ENCODE measurements at places on chromosomes 1 and 21.

GRCh38 chr21:32270748-32271147, 8.1 kb downstream of the MIS18A start:
- DNase-seq: no peak

- no peak for DNase-seq
These were observed 16.1 kb downstream of the EIF2B3 start for GRCh38 chr1:44970317-44970716.

GRCh38 chr21:36551321-36551720, 71.4 kb upstream of the CLDN14 start:
- no peak for DNase-seq

DNA sequence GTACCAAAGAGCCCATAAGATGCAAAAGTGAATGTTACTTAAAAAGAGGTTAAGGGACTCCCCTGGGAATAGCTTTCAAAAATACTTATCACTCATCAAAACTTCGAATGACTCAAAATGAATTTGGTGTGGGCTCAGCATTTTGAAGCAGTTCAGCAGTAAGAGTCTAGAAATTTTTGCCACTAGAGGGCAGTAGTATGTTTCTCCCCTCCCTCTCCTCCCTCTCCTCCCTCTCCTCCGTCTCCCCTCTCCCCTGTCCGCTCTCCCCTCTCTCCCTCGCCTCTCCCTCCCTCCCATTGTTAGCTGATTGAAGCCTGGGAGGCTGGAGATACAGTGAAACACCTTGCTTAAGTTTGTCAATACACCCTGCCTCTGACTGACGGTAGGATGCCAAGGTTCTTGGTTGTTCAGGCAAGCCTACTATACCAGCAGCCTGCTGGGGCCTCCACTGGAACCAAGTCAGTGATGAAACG, 70.8 kb upstream of the TENT5C start:
- no peak for DNase-seq

DNA sequence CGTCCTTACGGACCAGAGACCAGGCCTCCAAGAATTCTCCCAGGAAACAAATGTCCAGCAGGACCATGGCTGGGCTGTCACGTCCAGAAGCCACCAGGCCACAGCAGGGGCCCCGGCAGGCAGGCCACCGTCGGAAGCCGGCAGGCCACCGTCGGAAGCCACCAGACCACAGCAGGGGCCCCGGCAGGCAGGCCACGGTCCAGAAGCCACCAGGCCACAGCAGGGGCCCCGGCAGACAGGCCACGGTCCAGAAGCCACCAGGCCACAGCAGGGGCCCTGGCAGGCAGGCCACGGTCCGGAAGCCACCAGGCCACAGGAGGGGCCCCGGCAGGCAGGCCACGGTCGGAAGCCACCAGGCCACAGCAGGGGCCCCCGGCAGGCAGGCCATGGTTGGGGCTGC, 67.0 kb upstream of the PDE9A start:
- no peak for DNase-seq

- no peak for DNase-seq
These were observed 59.5 kb downstream of the S100B start for GRCh38 chr21:46545363-46545762.

DNA sequence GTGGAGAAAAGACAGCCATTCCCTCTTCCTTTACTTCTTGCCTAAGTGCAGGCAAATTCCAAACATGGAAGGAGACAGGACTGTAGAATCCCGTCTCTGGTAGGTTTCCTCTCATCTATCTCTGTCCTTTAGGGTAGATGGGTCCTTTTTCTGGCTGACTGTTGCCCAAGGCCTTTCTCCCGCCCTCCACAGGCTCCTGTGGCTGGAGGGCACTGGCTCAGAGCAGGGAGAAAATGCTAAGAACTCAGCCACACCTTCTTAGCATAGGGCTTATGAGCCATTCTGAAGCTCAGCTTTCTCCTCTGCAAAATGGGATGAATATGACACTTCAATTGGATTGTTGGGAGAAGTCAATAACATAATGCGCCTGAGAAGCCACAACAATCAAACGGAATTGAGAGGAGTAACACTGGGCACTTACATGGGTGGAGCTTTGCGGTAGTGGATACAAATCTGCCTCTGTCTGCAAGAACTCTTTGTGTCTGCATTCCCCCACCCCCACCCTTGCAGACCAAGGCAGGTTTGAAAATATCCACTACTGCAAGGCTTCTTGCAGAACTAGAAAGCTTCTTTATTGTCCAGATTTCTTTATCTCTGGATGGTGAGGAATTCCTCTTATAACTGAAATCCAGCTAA, 94.7 kb downstream of the CSMD2 start:
- no peak for DNase-seq

DNA sequence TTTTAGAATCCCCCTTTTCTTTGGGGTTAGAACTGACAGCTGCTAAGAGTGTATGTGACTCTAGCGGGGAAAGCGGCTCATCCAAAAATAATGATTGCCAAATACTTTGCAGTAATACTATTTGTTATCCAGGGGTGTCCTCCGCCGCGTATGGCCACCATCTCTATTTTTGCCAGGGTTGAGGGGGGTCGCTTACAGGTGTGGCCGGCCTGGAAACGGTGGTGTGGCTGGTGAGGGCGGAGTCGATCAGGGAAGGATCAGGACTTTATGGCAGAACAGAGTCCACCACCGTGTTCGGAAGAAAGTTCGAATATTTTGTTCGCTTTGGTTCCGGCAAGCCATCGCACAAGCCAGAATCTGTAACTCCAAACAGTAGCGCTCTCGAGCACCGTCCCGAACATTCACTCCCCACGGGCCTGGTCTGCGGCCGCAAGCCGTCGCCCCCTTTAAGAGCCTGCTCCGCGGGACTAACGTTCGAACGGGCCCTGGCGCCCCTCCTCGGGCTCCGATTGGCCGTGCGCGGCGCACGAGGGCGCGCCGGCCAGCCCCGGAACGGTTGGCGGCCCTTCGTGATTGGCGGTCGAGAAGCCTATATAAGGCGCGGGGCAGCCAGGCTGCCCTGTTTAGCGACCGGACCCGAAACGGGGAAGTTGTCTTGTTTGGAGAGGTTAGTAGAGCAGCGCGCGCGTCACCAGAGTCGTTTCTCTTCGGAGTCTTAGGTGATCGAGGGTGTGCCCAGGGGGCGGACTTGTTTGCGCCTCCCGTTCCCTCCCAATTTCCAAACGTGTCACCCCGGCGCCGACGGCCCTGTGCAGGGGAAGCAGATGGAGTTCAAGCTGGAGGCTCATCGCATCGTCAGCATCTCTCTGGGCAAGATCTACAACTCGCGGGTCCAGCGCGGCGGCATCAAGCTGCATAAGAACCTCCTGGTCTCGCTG, at the start of gene IER5:
TSS of gene IER5 (plus strand) at position 622 of the 938 bp plus-strand sequence. CDS start at position 825, 203 bp downstream.
- peak; percentile 97 for DNase-seq

GRCh38 chr1:197284325-197284724, 16.3 kb downstream of the CRB1 start:
- no peak for DNase-seq

DNA sequence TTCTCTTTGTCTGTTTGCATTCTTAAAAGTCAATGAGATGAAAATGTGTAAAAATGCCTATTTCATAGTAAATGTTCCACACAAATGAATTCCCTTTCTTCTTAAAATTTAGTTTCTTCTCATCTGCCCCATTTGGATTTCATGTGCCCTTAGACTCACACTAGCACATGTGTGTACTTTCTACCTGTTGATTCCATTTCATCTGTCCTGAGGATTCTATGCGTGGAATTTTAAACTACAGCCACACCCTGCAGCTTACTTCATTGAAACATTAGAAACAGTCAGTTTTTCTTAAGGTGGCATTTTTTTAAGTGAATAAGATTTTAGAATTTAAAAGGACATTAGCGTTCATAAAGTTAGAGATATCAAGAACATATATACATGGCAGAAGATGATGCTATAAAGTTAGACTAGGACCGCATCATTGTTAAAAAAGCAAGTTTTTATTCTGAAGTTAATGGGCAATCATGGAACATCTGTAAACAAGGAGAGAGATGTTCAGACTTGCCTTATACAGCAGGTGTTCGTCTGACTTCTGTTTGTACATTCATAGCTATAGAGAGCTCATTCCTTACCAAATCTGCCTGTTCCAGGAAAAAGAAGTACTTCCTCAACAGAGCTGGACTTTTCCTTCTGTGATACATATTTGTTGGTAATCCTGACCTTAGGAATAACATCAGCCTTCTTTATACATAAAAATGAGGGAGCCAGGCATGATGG, 3.9 kb upstream of the TUT4 start:
- DNase-seq: no peak

- DNase-seq: no peak
These were observed 166.7 kb upstream of the PDE4B start for GRCh38 chr1:65626003-65626402.

DNA sequence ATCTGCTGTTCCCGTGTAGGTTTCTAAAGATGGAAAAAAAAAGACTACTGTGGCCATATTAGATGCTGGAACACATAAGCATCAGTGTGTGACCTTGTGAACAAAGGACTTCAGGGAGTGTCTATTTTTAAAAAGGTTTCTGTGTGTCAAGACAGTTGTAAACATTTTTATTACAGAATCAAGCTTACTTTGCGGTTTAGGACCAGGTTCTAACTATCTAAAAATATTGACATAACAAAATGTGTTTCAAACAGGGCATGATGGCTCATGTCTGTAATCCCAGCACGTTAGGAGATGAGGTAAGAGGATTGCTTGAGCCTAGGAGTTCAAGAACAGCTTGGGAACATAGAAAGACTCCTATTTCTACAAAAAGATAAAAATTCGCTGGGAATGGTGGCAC, 7.1 kb upstream of the DDI2 start:
- DNase-seq: no peak

DNA sequence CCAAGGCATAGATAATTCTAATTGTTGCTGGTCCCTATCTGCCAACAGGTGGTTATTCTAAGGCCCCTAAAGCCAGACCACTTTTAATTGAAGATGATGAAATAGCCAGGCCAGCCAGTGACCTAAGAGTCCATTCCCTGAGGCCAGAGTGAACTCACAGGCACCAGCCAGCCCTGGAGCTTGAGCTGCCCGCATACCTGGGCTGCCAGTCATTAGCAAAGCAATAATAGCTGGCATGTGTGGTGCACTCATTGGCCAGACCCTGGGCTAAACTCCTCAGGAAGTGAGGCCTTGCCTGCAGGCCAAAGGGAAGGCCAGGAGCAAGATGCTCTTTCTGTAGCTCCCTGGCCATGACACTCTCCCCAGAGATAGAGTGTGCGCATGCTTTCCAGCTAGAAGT, 180.4 kb upstream of the KLHDC7A start:
- no peak for DNase-seq

DNA sequence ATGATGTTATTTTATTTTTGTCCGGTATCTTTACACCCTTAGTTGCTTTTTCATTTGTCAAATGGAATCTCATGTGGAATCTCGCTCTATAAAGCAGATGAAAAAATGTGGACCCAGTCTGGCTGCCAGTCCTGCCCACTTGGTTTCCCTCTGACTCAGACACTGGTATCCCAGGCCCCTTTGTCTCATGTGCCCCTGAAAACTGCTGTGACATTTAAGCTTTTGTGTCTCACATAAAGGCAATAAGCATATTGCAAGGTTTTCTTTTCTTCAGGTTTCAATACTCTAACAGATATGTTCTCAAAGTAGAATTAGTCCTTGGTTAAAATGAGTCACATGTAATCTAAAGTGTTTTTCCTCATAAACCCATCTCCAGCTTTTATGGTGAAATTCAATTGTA, 183.3 kb downstream of the ST6GALNAC3 start:
- DNase-seq: no peak

DNA sequence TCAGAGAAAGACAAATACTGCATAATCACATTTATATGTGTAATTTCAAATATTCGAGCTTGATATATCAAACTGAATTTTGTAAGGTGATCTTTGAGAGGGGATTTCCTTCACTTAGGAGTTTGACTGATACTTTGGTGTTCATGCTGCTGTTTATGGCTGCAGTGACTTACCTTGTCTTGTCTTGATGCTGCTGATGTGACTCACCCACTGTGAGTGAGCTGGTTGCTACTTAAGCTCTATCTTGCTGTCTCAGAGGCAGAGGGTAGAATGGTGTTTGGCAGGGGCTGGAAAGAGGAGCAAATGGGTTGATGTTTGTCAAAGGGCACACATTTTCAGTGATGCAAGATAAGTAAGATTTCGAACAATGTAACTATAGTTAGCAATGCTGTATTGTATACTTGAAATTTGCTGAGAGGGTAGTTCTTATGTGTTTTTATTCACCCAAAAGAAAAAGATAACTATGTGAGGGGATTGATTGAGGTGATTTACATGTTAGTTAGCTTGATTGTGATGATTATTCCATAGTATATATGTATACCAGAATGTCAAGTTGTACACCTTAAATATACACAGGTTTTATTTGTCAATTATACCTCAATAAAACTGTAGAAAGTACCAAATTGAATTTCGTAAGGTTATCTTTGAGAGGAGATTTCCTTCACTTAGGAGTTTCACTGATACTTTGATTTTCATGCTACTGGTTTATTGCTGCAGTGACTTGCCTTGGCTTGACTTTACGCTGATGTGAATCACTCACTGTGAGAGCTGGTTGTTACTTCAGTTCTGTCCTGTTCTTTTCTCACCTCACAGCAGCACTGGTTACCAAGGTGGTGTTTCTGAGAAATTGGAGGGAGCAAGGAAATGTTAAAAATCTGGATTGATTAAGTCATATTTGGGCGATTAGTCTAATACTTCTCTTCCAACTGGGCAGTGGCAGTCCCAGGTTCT, 94.5 kb upstream of the SLC5A9 start:
- DNase-seq: no peak
